Stimulated activated CD4-positive, alpha-beta T cell treated with anti-CD3 and anti-CD28 coated beads, Interleukin-4, amount 100 ng/mL, for 48 hours (primary cell): ENCODE measurements at places on chromosomes 2 and 18.

DNA sequence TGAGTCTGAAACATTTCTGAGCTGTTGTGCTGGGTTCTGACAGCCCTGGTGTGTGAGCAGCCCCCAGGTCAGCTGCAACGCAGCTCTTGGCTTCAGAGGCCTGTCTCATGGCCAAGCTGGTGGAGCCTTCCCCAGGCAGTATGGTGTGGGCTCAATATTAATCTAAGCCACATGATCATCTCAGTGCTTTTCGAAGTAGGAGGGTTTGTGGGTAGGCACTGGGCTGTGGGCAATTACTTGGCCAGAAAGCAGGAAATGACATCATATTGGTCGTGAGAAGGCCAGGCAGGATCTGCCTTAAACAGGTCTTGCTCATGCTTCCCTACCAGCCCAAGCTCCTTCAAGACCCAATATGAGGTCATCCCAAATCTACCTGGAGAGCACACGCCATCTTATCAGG lies 26.9 kb downstream of the LOXHD1 start:
- DNase-seq = no peak

DNA sequence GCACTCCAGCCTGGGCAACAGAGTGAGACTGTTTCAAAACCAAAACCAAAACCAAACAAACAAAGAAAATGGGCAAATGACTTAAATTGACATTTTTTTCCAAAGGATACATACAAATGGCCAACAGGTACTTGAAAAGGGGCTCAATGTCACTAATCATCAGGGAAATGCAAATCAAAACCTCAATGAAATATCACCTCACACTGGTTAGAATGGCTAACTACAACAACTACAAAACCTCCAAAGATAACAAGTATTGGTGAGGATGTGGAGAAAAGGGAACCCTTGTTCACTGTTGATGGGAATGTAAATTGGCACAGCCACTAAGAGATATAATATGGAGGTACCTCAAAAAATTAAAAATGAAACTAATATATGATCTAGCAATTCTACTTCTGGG lies 213.2 kb upstream of the HS6ST1 start:
- DNase-seq = no peak

- no peak for DNase-seq
Observed at GRCh38 chr2:146748046-146748445, 1096.8 kb upstream of the ACVR2A start.

DNA sequence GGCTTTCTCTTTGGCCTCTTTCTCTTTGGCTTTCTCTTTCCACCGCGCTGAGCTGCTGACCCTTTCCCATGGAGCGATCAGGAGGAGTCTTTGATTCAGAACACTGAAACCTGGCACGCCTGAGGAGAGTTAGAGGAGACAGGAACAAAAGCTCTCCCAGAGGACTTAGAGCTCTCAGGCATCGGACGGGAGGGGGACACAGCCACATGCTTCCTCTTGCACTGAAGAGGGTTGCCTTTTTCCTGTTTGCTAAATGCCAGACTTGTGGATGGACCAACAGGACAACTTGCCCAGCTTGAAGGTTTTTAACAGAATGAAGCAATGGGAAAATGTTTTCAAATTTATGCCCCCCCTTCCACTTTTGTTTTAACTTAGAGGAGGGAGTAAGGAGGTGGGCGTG lies 3.6 kb upstream of the PTPN18 start:
- no peak for DNase-seq

DNA sequence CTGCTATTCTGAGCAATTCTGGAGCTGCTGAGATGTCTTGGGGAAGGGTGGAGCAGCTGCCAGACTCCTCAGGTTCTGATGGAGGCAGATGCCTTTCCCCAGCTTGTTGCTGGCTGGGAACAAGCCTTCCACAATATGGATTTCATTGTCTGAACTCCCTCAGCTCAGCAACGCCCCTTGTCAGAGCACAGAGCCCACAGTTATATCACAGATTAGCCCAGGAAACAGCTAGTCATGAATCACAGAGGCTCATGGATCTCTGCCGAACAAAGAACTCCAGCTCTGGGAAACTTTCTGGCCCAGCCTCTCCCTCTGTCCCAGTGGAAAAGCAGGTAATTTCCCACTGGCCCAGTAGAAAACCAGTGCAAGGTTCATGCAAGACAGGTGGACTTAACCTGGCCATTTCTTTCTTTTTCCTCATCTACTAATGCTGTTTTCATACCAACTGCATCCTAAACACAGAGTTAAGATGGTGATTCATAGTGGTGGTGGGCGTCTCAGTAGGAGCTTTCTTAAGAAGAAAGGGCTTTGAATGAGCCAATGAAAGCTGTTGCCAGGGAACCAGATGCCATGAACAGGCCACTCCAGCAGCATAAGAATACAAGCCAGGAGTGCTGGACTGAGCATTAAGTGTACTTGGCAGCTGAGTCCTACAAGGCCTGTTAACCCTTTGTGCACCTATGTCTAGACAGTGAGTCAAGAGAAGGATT lies 8.7 kb upstream of the KIAA2012 start:
- no peak for DNase-seq

- DNase-seq = no peak
Observed at GRCh38 chr2:178874529-178875240, 67.5 kb upstream of the TTN start.

GRCh38 chr2:155309483-155309882 lies 611.0 kb downstream of the KCNJ3 start:
- no peak for DNase-seq

GRCh38 chr2:152710713-152711112 lies 6.5 kb downstream of the PRPF40A start:
- DNase-seq = no peak

DNA sequence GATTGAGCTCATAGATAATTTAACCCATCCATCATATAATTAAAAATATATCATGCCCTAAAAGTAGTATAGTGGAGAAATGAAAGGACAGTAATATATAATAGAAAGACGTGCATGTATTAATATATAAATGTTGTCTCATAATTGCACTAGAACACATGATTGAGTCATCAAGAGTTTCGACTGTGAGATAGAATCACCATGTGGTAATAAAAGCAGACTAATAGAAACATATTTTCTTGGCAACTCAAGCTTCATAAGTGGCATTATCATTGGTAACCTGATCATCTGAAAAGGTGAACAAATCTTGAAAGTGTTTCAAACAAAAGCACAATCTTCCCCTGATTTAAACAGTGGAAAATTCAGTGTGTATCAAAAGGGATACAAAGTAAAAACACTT lies 188.8 kb downstream of the CYRIA start:
- DNase-seq = no peak

- no peak for DNase-seq
Observed at GRCh38 chr18:2150566-2150965, 420.7 kb downstream of the METTL4 start.

- DNase-seq = no peak
Observed at GRCh38 chr2:100013892-100014677, 128.3 kb downstream of the AFF3 start.

DNA sequence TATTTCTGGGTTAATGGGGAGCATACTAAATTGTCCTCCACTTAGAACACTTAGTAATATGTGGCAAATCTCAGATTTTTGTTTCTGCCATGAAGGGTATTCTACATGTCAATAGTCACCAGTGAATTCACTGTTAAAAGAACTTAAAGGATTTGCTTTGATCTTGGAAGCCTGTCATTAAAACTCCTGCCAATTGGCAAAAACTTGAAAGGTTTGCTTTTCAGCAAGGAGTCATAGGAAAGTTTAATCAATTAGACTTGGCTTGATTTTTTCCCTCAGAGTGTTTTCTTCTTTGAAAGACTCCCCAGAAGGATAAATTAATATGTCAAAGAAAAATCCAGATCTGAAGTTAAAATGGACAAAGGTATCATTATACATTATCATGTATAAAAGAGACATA lies 671.9 kb upstream of the PKDCC start:
- DNase-seq = no peak

DNA sequence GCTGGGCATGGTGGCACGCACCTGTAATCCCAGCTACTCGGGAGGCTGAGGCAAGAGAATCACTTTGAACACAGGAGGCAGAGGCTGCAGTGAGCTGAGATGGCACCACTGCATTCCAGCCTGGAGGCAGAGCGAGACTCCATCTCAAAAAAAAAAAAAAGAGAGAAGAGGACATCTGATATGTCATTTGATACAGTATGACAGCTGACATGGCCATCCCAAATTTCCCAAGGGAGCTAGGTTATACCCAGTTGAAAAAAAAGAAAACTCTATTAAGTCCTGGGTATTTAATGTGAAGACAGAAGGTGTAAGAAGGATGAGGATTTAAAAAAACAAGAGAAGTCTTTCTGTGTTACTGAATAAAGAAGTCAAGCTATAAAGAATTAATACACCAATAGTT lies 23.3 kb downstream of the CLASP1 start:
- DNase-seq = no peak

DNA sequence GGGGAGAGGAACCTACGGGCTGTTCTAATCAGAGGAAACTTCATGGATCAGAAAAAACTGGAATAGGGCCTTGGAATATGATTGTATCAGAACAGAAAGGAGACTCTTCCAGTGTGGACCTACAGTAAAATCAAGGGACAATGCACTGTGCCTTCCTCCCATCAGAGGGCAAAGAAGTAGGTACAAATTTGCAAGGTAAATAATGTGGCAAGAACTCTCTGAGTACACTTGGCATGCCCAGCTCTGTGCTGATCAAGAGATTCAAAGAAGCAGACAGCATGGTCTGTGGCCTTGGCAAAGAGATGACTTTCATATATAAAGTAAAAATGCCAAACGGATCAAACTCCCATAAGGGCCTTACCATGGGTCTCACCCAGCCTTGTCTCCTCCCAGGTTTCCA lies 242.6 kb upstream of the OSR1 start:
- DNase-seq = no peak

DNA sequence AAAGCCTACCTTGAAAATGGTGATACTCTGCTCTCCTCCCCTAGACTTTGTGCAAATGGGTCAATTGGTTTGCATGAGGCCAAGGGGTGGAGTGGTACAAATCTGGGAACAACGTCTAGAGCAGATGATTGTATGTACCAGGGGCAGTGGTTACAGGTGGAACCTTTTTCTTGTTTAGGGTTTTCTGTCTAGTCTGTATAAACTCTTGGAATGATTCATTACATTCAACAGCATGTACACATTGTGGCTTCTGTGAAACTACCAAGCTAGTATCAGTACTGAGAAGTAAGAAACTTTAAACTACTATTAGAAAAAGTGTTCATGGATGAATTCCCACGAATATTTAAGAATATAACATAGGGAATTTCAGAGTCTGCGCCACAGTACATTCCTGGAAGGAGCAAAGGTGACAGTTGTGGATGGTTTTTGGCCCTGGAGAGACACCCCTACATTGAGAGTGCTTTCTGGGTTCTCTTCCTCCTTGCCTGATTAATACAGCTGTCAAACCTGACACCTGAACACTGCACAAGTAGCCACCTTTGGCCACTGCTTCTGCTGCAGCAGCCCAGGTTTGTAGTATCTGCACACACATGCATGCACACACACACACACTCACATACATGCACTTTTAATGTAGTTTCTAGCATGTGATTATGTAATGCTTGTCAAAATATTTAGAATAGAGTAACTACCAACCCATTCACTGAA lies 30.0 kb downstream of the CFAP221 start:
- no peak for DNase-seq

GRCh38 chr2:65320042-65320725 lies 92.6 kb downstream of the ACTR2 start:
- DNase-seq = peak; percentile 28

GRCh38 chr2:227219312-227220105 lies 55.1 kb downstream of the COL4A3 start:
- no peak for DNase-seq

DNA sequence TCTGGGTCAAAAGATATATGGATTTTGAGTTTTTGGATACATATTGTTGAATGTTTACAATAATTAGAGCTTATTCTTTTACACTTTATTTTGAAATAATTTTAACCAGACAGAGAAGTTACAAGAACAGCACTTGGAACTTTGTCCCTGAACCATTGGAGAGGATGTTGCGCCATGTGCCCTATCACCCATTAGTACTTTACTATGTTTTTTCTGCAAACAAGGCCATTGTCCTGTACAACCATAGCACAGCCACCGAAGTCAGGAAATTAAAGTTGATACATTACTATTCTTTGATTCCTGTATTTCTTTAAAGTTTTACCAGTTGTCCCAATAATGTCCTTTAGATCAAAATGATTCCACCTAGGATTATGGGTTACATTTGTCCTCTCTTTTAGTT lies 188.8 kb downstream of the ACKR3 start:
- no peak for DNase-seq

DNA sequence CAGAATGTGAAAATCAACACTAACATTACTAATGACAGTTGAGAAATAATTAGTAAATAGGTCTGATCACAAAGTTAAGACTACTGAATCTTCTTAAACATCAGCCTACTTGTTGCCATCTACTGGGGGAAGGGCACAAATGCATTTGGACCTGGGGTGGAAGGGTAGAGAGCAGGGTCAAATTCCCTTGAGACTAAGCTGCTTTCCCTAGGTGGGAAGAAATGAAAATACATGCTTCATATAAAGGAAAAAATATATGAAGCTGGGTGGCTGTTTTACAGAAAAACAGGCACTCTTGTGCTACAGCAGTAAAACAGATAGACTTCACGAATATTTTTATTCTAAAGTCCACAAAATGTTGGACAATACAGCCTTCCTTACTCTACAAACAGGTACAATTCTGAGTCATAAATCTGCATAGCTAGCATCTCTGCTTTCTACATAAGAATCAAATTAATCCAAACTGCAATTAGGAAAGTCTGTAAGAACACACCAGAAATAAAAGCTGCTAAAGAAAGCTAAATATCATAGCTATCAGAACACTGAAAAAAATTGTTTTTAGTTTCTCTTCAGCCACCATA lies 10.9 kb downstream of the TRIP12 start:
- DNase-seq = no peak

GRCh38 chr2:138699421-138699820 lies 80.8 kb downstream of the NXPH2 start:
- DNase-seq = no peak

DNA sequence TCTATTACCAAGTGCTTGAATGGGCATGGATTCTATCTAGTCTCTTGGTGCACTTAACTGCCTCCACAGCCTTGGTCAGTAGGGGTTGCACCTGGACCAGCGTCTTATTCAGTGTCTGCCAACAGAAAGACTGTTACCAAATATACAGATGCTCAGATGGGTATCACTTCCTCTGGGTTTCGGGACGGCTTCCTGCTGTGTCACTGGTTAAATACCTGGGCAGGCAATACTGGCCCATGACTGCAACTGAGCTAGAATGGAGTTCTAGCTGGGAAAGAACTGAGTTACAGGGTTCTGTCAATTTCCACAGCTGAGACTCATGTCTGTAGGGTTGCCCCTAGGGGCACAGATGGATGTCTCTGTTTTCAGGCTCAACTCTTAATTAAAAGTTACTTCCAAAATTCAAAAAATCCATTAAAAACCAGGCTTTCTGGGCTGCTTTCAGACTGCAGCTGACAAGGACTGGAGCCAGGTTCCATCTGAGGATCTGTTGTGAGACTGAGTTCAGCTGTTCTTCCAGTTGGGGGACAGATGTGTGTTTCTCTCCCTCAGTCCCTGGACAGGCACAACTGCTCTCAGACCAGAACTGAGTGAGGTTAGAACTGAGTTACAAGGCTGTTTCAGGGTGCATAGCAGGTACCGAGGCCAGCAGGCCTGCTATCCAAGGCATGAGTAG lies 789.6 kb upstream of the SLC8A1 start:
- DNase-seq = no peak
